ENCODE measurements at places on chromosomes 3 and 15.

DNA sequence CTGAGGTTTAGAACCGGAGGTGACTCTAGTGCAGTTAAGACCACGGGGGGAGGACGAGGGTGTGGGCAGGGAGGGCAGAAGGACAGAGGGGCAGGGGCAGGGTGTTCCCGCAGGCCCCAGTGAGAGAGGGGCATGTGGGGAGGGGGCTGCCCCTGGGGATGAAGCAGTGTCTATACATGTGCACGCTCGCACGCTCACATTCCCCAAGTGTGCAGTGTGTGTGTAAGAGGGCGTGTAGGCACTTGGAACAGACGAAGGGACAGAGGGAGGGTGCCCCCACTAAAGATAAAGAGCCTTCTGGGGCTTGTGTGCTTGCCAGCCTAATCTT lies 69.5 kb upstream of the MEF2A start:
- no peak for DNase-seq

DNA sequence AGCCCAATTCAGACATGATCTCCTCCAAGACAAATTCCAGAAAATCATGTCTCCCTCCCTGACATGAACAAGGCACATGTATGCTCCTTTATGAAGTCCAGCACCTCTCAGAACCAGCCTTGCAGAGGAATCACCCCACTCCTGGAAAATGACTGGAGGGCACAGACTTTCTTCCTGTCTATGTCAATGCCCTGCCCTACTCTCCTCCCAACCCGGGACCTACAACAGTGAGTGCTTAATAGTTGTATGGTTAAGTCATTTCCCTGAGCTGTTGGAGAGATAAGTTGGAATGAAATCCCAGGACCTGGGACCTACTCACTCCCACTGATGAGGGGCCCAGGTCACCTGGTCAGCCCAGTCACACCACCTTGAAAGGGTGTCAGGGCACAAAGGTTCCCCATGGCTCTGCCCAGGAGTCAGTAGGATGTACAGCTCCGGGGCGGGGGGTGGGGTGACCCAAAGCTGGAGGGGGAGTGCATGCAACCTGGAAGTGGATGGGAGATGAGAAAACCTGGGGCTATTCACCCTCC lies 80.1 kb upstream of the HERC1 start:
- no peak for DNase-seq

DNA sequence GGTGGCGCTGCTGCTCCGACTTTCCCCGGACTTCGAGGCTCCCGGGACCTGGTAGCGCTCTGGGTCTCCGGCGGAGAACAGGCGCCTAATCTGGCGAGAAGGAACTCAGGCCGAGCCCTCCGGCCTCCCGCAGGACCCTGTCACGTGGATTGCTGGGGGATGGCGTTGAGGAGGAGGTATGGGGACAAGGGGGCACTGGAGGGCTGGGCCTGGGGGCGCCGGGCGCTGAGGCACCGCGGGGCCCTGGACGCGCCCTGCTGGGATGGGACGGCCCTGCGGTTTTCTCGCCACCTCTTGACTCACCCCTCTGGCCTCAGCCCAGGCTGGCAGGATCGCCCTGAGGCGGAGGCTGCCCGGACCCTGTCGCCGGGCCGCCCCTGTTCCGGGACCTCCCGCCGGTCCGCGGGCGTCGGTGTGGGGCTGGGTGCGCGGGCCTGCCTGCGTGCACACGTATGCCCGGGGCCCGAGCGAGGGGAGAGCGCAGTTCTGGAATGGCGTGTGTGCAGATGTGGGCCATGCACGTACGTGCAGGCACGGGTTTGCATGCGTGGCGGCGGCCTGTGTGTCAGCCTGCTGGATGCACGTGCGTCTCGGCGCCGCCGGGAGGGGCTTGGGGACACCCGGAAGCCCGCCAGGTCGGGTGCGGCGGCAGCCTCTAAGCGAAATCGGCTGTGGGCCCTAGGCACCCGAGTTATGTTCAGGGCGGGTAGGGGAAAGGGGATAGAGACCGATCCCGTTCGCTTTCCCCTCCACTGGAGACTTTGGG lies 752 bp downstream of the C15orf39 start:
- peak; percentile 61 for DNase-seq

DNA sequence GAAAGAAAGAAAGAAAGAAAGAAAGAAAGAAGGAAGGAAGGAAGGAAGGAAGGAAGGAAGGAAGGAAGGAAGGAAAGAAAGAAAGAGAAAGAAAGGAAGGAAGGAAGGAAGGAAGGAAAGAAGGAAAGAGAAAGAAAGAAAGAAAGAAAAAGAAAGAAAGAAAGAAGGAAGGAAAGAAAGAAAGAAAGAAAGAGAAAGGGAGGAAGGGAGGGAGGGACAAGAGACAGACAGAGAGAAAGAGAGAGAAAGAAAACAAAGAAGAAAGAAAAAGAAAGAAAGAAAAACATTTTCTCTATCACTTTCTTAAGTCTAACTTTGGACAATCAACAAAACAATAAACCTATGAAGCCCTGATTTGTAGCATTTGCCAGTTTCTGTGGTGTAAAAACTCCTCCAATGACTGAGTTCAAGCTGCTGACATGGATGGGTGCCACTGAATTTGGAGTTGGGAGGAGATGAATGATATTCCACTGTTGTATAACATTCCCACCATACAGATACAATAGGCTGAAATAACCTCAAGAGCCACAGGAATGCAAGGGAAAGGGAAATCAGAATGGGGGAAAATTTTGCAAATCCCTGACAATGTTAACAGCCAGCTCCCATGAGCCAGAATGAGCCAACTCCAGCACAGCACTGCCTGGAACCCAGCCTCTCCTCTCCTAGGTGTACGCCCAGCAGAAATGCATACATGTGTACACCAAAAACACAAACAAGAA lies 15.0 kb upstream of the RTP3 start:
- DNase-seq: no peak

- DNase-seq: no peak
Observed at GRCh38 chr3:38163841-38164642, 1.3 kb upstream of the OXSR1 start.

- DNase-seq: no peak
Observed at GRCh38 chr3:77186728-77187127, 146.8 kb downstream of the ROBO2 start.

- no peak for DNase-seq
Observed at GRCh38 chr3:191244242-191244867, 45.3 kb downstream of the OSTN start.

DNA sequence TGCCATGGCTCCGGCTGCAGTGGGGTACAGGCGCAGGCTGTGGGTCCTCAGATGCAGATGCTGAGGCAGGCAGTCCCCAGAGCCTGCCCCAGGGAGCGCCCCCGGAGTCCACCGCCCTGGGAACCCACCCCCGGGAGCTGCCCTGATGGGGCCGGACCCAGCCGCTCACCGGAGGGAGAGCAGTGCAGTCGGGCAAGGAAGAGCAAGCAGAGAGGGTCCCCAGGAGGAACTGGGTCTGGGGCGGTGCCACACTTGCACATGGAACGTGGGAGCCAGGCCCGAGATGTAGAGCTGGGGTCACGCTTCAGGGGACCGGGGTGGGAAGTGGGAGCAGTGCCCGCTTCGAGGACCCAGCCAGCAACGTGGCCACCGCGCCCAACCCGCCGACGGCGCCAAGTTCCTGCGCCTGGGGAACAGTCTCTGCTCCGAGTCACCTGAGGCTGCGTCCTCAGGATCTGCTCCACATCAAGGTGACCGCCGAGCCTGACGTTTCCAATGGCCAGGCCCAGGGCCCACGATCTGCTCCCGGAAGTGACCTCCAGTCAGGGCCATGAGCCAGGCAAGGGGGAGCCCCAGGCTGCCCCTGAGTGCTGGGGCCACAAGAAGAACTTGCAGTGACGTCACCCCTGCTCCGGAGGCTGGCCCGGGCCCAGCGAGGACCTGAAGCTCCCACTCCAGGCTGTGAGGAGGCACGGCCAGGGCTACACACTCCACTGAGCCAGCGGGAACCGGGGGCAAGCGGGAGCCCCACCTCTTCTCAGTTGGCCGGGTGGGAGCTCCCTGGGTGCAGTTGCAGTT lies 27.0 kb upstream of the TFG start:
- no peak for DNase-seq

DNA sequence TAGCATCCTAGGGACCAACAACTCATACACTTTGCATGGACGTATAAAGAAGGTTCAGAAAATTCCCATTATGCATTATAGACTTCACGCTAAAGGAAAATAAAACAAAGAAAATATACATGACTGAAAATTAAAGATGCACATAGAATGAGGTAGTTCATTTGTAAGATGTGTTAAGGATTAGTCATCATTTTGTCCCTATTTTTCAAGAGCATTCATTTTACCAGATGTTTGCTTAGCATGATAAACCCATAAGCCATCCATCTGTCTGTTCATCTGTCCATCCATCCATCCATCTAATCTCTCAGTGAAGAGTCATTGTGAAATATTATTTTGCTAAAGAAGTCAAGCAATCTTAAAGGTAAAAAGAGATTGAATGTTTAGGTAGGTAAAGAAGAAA lies 80.3 kb downstream of the TFG start:
- DNase-seq: no peak

DNA sequence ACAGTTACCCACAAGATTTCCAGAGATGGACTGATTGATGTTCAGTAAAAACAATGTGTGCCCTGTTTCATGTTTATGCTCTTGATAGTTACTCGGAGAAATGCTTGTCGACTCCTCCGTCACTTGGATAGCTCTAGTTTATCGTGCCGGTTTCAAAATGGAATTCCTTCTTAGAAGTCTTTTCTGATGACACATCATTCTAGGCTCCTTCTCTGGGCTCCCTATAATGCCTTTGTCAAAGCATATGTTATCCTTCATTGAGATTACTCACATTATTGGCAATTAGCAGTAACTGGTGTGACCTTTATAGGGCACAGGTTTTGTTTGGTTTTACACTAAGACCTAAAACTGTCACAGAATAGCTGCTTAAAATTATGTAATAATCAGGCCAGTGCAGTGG lies 201.8 kb downstream of the CNTN6 start:
- no peak for DNase-seq

- no peak for DNase-seq
Observed at GRCh38 chr15:73330206-73331051, 38.3 kb downstream of the HCN4 start.

DNA sequence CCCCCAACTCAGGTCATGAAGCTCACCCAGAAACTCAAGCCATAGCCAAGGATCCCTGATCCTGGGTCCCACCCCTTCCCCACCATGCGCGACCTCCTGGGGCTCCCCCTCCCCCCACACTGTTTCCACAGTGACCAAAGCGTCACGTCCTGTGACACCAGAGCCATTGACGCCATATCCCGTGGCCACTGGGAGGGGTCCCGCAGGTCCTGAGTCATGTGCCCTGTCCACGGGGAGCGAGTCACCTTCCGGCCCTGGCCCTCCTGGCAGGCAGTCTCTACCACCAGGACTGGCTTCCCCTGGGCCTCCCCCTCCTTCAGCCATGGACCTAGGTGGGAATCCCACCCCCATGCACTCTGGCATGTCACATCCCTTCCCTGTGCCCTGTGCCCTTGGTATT lies 15.6 kb downstream of the SEMA3F start:
- DNase-seq: no peak

GRCh38 chr15:31262901-31263671 lies 63.5 kb upstream of the KLF13 start:
- no peak for DNase-seq

DNA sequence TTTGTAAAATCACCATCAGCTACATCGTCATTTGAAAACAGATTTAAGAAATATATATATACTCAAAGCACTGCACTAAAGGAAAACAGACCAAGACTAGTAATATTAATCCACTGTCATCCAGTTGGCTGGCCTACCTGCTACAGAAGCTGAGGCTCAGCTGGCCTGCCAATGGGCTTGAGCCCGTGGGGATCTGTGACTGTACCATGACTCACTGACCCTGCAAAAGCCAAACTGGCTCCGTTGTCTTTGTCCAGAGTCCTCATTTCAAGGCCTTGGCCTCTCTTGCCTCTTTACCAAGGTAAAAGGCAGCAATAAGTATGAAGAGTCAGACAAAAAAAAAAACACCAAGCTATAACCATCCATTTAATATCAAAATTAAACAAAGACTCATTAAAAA lies 463.5 kb upstream of the RASGRP1 start:
- no peak for DNase-seq

DNA sequence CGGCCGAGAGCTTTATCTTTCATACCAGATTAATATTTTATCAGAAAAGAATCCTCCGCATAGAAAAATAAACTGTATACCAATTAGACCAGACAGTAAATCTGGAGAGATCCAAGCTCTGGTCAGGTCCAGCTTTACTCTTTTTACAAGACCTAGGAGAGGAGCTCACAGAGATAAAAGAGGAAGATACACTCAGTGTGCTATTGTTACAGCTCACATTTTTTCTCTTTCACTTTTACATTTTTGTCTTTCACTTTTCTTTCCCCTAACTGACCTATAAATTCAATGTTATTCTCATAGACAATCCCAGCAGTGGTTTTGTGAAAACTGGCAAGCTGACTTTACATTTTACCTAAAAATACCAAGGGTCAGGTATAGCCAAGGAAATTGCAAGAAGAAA lies 55.8 kb downstream of the GUCA1C start:
- DNase-seq: no peak

- DNase-seq: no peak
Observed at GRCh38 chr15:74386496-74387140, 19.2 kb upstream of the CYP11A1 start.

- DNase-seq: no peak
Observed at GRCh38 chr3:183159333-183159732, 3.2 kb downstream of the LAMP3 start.

DNA sequence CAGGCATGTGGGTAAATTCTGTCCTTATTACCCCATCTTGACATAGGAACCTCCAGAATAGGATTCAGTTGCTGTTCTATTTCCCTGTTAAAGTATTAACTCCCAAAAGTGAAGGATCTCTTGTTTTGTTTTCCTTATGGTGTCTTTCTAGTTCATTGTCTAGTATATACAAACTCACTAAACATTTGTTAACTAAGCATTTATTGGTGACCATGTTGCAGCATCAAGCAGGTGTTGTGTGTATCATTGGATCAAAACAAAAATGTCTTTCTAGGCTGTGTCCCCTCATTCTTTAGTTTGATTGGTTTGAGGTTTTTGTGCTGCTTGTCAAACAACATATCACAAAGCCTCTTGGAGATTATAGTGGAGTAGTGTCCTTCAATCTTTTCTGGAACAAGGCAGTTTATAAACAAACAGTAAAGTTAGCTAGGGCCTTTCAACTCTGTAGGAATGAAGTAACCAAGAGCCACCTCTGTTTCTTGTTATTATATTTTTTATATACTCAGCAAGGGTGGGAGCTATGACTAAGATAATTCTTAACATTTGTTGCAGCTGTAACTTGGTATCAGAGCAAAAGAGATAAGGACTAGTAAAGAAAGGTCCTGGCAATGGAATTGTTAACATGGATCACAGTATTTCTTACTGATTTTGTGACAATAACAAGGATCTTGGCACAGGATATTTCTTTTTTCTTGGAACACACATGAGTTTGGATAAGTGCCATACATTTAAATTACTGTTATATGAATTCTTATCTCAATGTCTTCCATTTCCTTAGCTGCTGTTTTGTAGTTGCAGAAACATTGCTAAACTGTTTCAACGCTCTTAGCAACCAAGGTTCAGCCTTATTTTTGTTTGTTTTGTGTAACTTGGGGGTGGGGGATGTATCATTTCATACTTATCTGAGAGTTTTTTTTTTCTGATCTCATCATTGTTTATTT lies 49.3 kb downstream of the TMOD3 start:
- no peak for DNase-seq
